ENCODE measurements at places on chromosomes 5 and 9. TPM values are rescaled to one million over a fixed set of nuclear protein-coding genes. Genes with fewer than 3 reads are reported as not detected.
A peak's percentile ranks its signal among the peaks of the same experiment; 100 is the strongest.

- no peaks in the 10 kb centered on the region for H3K36me3 ChIP-seq
- peak; percentile 95 for DNase-seq
- peaks cover 10% of the 10 kb centered on the region for H3K4me1 ChIP-seq
- H3K27me3 ChIP-seq: no peaks in the 10 kb centered on the region
- no peak overlapping the region for H3K4me3 ChIP-seq
- H3K27ac ChIP-seq: peak overlapping the region; percentile 73
Measured at GRCh38 chr9:115944166-115944948, 209.2 kb upstream of the PAPPA start.

DNA sequence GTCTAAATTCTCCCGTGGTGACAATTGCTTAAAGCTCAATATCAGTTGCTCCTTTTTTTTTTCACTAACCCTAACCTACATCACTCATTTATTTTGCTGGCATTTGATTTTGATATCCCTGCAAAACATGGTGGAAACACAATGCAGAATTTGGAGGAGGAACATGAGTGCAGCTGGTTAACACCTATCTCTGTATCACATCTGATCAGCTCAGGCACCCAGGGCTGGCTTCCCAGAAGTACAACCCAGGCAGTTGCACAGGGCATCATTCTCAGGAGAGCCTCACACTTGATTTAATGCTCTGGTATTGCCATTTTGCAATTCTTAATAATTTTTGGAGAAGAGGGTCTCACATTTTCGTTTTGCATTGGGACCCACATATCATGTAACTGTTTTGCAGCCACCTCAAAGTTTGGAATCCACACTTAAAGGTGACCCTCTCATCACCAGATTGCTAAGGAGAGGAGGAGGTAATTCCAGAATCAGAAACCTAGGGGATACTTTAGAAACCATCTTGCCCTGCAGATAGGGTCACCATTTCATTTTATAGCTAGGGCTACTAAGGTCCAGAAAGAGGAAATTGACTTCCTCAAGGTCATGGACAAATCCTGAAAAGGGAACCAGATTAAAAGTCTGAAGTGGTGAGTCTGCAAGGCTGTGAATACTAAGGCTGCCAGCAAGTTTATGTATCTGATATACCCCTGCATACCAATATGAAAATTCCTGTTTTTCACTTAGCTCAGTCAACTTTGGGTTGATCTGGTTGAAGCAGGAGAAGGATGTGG is 19.3 kb upstream of the ADAM19 start:
- H3K27me3 ChIP-seq: no peaks in the 10 kb centered on the region
- no peak overlapping the region for H3K4me3 ChIP-seq
- peaks cover 6% of the 10 kb centered on the region for H3K4me1 ChIP-seq
- H3K27ac ChIP-seq: no peak overlapping the region

GRCh38 chr5:31962871-31963307 is 211.2 kb downstream of the GOLPH3 start:
- H3K4me1 ChIP-seq: peaks cover 19% of the 10 kb centered on the region
- DNase-seq: no peak
- no peaks in the 10 kb centered on the region for H3K36me3 ChIP-seq
- H3K27me3 ChIP-seq: no peaks in the 10 kb centered on the region

- DNase-seq: no peak
- no peaks in the 10 kb centered on the region for H3K4me1 ChIP-seq
- H3K27ac ChIP-seq: no peak overlapping the region
- no peaks in the 10 kb centered on the region for H3K27me3 ChIP-seq
Measured at GRCh38 chr9:99533421-99533820, 288.3 kb upstream of the NR4A3 start.

DNA sequence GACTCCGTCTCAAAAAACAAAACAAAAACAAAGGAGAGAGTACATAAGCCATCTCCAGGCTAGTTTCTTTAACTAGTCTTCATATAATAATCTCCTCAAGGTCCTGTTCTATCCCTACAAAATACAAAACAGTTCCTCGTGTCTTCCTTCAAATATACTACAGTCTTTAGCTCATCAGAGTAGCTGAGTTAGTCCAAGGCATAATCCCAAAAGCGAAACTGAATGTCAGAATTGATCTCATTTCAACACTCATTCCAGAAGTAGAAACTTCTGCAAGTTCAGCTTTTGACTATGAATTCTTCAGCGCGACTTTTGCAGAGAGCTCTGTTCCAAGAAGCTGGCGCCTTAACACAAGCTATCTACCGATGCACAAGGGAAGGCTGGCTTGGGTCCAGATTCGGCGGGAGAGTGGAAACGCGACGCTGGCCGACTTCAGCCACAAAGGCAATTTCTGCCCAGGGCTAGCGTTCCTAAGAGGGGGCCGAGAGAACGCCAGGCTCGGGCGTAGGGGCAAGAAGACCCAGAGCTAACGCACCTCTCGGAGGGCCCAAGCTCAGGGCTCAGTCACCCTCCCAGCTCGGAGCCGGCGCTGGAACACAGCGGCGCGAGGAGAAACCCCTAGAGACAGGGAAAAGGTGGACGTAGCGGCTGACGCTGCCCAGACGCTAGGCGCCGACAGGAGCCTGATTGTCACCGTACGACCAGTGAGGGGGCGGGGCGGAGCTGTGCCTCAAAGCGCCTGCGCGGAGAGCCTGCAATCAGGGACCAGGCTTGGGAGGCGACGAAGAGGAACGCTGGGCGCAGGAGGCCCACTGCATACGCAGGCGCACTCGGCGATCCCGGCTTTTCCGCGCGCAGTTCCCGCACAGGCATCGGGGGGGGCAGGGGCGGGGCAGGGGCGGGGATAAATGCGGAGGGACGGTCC is 469 bp upstream of the HSDL2 start:
- peak overlapping the region; percentile 70 for H3K4me3 ChIP-seq
- H3K27me3 ChIP-seq: no peaks in the 10 kb centered on the region
- peaks cover 57% of the 10 kb centered on the region for H3K4me1 ChIP-seq
- H3K27ac ChIP-seq: peak overlapping the region; percentile 99

DNA sequence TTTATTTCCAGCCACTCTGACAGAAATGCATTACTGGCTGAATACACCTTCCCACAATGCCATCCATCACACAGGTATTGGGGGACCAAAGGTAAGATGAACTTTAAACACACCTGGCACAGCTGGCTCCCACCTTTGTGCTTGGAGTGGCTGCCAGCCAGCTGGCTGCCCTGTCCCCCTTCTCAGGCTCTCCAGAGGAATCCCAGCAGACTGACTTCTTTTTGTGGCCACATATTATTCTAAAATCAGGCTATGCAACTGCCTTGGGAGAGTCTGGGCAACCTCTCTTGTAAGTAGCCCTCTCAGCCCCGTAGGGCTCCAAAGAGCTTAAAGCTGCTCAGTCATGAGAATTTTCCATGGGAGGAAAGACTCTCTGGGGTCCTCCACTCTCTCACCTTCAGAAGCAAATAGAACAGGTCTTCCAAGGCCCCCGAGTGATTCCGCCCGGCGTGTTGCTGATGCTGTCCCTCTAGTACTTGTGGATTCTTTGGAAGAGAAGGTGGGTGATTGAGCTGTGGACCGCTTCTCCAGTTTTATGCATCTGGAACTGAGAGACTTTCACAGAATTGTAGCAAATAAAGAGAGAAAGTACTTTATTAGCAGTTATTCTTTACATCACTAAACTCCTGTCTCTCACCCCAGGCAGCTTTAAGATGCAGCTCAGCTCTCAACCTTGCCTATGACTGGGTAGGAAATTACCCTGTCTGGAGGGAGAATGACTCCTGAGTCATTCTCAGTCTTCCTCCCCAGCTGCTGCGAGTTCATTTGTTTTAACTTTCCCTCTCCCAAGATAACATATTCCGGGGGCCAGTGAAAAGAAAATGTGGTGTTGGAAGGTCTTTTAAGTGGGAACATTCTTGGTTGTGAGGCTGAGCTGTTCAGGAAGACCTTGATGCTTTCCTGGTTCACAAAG is 159.4 kb upstream of the PITX1 start:
- no peak overlapping the region for H3K4me3 ChIP-seq
- no peak overlapping the region for H3K27ac ChIP-seq
- peak; percentile 90 for DNase-seq
- H3K27me3 ChIP-seq: peaks cover 11% of the 10 kb centered on the region
- peaks cover 4% of the 10 kb centered on the region for H3K4me1 ChIP-seq

DNA sequence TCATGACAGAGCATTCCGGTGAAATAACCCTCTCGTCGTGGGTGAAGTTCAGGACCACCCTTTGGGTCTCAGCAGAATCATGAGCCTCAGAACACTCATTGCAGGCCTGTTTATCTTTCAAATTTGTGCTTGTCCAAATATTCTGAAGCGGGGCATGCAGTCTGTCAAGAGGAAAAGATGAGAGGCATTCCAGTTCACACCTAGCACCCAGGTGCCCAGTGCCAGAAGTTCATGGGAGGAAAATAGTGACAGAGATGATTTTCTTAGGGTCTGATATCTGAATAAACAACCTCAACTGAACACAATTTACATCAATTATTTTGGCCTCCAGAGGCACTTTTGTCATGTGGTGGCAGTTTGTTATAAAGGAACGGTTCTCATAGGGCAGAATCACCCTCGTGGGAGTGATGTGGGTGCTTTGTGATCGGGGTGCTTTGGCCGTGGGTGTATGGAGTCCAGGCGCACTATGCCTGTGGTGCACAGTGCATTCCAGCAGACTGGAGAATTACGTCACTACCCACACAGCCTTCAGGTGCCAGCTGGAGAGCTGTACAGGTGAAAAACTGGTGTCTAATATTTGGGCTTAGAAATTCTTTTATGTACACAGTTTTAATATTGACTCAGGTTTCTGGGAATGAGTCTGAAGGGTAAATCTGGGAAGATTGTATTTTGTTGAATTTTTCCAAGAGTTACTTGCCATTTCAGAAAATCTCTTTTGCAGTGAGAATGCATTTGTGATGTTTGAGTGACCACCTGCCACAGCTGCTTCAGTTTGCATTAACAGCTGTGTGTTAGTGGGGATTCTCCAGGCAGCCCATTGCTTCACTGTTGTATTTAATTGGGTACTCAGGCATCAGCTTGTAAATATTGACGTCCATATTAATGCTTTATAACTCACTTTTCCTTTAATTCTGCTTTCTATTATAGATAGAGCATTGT is 289.3 kb downstream of the FANCC start:
- peaks cover 100% of the 10 kb centered on the region for H3K4me1 ChIP-seq
- no peaks in the 10 kb centered on the region for H3K36me3 ChIP-seq
- H3K4me3 ChIP-seq: no peak overlapping the region
- no peaks in the 10 kb centered on the region for H3K27me3 ChIP-seq
- no peak for DNase-seq

Gene RPL37
- 384 TPM for total RNA-seq

Gene BHMT2
- total RNA-seq: 69.6 TPM

GRCh38 chr5:80147119-80147815 is 108.6 kb downstream of the SERINC5 start:
- no peaks in the 10 kb centered on the region for H3K4me1 ChIP-seq
- no peak for DNase-seq
- no peak overlapping the region for H3K27ac ChIP-seq
- H3K4me3 ChIP-seq: no peak overlapping the region

DNA sequence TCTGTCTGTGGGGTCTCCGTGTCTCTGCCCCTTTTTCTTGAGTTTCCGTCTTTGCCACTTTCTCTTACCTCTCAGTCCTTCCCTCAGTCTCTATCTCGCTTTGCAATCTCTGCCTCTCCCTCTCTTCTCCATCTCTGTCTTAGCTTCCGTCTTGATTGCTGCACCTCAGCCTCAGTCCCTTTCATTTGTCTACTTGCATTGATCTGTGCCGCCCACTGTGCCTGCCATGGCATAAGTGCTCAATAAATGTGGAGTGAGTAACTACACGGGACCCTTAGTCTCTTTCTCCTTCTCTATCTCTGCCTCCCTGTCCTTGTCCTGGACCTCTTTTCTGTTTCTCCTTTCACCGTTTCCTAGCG is 6.6 kb downstream of the PCDHGC5 start:
- no peak overlapping the region for H3K4me3 ChIP-seq
- H3K36me3 ChIP-seq: no peaks in the 10 kb centered on the region
- H3K27me3 ChIP-seq: no peaks in the 10 kb centered on the region

GRCh38 chr9:102669220-102669619 is 325.9 kb upstream of the CYLC2 start:
- H3K27ac ChIP-seq: no peak overlapping the region
- no peak for DNase-seq
- no peaks in the 10 kb centered on the region for H3K36me3 ChIP-seq
- no peaks in the 10 kb centered on the region for H3K27me3 ChIP-seq
- no peak overlapping the region for H3K4me3 ChIP-seq
- no peaks in the 10 kb centered on the region for H3K4me1 ChIP-seq

GRCh38 chr5:119951330-119951934 is 322.1 kb downstream of the FAM170A start:
- DNase-seq: no peak
- no peaks in the 10 kb centered on the region for H3K36me3 ChIP-seq
- no peak overlapping the region for H3K4me3 ChIP-seq
- no peaks in the 10 kb centered on the region for H3K4me1 ChIP-seq

Gene GPR150
- total RNA-seq: 0.92 TPM

DNA sequence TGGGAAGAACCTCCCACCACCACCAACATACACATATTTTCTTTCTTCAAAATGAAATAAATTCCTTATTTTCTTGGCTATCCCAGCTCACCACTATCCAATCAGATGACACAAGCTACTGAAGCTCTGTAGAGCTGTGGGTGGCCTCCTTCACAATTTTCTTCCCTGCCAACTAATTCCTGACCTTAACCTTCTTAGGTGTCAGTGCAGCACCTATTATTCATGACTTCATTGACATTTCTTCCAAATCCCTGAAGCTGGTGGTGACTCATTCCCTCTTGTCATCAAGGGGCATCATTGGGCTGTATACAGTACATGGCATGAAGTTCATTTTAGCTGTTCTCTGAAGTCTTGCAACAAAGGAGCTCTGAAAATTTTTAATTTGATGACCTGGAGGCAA is 42.0 kb upstream of the ADRA1B start:
- peaks cover 12% of the 10 kb centered on the region for H3K4me1 ChIP-seq
- H3K27me3 ChIP-seq: no peaks in the 10 kb centered on the region
- no peak for DNase-seq

DNA sequence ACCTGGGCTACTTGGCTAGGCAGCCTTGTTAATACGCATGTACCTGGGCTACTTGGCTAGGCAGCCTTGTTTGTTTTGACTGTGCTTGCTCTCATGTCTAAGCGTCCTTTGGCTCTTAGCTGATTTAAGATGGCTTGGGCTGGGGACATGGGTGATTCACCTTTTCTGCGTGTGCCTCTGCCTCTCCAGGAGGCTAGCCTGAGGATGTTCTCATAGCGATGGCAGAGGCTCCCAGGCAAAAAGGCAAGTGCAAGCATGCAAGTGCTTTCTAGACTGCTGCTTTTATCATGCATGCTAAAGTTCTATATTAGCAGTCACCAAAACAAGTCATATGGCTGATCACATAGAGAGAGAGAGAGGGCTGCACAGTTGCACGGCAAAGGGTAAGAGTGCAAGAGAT is 300.5 kb downstream of the IRX1 start:
- H3K4me3 ChIP-seq: no peak overlapping the region
- no peaks in the 10 kb centered on the region for H3K27me3 ChIP-seq
- no peak overlapping the region for H3K27ac ChIP-seq
- no peaks in the 10 kb centered on the region for H3K4me1 ChIP-seq
- H3K36me3 ChIP-seq: no peaks in the 10 kb centered on the region
- DNase-seq: no peak

Gene GMCL2
- not detected for total RNA-seq

GRCh38 chr5:150035139-150035895 is 34.8 kb downstream of the HMGXB3 start:
- no peak overlapping the region for H3K4me3 ChIP-seq
- no peaks in the 10 kb centered on the region for H3K27me3 ChIP-seq
- peaks cover 86% of the 10 kb centered on the region for H3K36me3 ChIP-seq
- H3K4me1 ChIP-seq: no peaks in the 10 kb centered on the region
- DNase-seq: no peak

- no peak overlapping the region for H3K4me3 ChIP-seq
- H3K4me1 ChIP-seq: peaks cover 8% of the 10 kb centered on the region
- H3K27me3 ChIP-seq: no peaks in the 10 kb centered on the region
Measured at GRCh38 chr9:89236955-89237573, 58.4 kb upstream of the SHC3 start.
